ENCODE measurements at places on chromosomes 5 and 9.

GRCh38 chr5:67234671-67235176 is 38.1 kb upstream of the CD180 start:
- DNase-seq = no peak

- DNase-seq = no peak
These were observed 321.4 kb upstream of the ACTBL2 start for GRCh38 chr5:57804007-57804444.

DNA sequence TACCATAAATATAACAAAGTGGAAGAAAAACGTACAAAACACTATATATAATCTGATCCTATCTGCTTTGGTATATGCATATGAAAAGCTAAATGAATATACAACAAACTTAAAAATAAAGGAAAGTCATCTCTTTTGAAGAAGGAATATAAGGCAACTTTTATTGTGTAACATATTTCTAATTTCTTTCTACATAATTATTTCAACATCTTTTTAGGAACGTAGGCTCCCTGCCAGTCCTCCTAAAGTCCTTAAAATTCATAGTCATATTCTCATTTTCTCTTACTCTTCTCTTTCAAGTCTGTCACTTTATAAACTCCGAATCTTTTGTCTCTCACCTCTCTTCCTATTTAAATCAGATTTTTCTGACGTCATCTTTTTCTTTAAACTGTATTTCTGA is 9.6 kb downstream of the DEPDC1B start:
- no peak for DNase-seq

- DNase-seq = no peak
These were observed 32.3 kb upstream of the ZNF462 start for GRCh38 chr9:106830527-106831150.

DNA sequence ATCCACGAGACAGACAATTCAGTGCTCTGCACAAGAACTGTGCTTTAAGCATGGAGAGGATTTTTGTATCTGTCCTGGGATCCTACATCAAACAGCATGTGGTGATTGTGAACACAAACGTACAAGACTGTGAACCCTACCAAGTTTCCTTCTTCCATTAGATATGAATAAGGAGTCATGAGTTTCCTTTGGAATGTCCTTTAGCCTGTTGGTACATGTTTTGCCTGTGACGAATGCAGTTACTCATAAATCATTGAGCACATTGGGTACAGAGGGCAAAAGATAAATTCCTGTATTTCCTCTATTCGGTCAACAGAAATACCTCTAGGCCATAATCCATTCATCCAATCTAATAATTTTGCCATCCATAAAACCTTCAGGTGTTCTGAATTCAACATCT is 61.5 kb downstream of the FXN start:
- DNase-seq = no peak

DNA sequence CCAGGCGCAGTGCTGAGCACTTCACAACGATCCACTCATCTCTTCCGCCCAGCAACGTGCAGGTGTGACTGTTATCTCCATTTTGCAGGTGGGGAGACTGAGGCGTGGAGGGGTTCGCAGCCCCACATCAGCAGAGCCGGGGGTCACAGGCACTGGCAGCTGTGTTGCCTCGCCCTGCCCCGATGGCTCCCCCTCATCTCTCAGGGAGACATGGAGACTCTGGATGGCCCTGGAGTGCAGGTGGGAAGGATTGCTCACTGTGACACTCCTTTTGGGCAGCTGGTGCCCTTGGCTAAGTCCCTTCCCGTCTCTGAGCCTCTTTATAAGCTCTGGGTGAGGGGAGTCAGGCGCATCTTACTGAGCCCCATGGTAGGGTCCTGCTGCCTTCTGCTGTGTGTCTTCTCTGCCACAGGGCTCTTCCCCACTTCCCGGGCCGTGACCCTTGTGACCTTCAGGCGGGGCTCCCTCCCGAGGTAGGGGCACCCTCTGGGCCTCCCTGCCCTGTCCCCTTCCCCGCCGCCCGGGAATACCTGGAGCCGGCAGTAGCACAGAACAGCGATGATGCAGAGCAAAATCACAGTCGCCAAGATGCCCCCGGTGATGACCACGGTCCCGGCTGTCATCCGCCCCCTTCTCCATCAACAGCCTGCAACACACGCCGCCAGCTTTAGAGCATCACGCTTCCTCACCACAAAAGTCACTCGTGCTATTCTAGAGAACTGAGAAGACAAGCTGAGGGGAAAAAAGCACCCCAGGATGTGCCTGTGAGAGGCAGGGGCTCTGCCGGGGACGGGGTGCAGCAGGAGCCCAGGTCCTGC is 29.4 kb downstream of the FAM163B start:
- DNase-seq = no peak

DNA sequence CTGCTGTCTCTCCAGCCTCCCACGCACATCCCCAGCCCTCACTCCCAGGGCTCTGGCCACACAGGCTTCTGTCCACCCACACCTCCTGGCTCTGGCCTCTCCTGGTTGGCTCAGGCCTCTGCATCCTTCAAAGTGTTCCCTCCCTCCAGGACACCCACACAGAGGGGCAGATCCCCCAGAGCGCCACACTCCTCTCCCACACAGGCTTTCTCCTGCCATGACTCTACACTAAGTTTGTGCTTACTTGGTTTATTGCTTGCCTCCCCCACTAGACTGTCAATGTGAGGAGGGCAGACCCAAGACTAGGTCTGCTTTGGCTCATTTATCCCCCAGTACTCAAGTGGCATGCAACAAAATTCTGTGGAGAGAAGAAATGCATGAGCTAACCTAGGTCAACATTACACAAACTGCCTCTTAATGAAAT is 67.0 kb upstream of the SPOCK1 start:
- DNase-seq = no peak

DNA sequence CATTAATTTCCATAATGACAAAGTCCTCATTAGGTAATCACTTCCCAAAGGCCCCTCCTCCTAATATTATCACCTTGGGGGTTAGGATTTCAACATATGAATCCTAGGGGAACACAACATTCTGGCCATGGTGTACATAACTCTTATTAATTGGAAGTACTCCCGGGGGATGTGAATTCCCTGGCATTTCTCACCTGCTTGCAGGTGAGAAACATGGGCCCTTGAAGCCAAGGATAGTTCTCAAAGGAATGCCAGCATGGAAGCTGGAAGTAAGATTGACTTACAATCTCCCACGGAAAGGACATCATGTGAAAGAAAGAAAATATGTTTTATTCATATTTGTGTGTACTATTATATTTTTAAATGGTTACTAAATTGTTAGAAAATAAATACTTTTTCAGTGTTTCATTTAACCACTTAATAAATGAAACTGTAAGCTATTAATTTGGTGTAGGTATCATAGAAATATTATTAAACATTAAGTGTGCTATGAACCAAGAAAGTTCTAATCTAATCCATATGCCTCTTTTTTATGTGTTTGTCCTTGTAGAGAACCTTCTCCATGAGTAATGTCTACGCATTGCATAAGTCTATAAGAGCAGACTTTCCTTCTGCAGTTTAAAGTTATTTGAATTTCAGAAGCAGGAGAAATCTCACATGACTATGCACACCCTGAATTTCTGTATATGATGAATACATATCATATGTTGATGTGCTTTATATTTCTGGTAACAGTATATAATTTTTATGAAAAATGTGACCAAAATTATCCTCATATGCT is 59.4 kb downstream of the ANXA1 start:
- no peak for DNase-seq

DNA sequence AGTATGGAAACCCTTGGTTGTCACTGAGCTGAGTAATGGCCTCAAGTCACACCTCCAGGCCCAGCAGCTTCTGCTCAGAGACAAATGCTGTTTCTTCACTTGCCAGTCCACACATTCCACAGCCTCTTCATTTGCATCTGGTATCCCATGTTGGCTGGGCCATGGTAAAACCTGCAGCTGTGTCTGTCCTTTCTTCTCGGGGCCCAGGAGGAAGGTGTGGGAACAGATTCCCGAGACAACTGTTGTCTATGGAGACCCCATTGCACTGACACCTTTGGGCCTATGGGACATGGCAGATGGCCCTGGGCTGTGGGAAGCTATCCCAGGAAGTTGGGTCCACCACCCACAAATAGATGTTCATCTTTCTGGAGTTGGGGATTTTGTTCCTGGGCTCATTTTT is 85.1 kb downstream of the MACROH2A1 start:
- no peak for DNase-seq

DNA sequence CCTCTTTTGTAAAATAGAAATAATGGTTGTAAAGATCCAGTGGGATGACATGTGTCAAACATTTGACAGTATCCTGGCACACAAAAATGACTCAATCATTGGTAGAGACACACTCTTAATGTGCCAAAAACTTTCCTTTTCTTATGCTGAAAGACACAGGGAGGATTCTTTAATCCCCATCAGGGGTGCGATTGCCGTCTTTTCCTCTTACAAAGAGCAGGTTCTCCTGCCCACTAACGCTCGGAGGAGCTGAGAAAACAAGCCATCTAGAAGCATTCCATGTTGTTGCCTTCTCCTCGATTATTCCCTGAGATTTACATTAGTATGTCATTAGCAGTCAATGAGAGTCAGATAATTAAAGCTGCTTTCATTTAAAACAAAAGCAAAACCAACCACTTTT is 342.6 kb upstream of the CCNH start:
- DNase-seq = no peak

DNA sequence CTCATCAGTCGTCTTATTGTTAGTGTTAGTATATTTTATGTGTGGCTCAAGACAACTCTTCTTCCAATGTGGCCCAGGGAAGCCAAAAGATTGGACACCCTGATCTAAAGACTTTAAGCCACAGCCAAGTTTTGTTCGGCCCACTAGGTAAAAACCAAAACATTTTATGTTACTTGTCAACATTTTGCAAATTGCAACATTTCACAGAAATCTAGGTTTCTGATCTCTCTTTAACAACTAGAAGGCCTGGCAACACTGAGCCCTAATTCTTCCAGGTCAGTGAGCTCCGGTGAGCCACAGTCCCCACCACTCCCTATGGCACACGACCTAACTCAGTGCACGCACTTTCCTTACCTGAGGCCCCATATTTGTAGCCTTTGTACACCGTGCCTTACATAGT is 24.0 kb downstream of the MYO10 start:
- DNase-seq = no peak

- DNase-seq = no peak
These were observed 775.9 kb upstream of the CDH9 start for GRCh38 chr5:27814286-27814685.

- no peak for DNase-seq
These were observed 59.2 kb downstream of the C9orf50 start for GRCh38 chr9:129561594-129562281.

GRCh38 chr5:128984480-128984879 is 19.2 kb downstream of the SLC27A6 start:
- DNase-seq = no peak

- DNase-seq = no peak
These were observed 41.2 kb upstream of the ZNF300 start for GRCh38 chr5:150945947-150946346.

DNA sequence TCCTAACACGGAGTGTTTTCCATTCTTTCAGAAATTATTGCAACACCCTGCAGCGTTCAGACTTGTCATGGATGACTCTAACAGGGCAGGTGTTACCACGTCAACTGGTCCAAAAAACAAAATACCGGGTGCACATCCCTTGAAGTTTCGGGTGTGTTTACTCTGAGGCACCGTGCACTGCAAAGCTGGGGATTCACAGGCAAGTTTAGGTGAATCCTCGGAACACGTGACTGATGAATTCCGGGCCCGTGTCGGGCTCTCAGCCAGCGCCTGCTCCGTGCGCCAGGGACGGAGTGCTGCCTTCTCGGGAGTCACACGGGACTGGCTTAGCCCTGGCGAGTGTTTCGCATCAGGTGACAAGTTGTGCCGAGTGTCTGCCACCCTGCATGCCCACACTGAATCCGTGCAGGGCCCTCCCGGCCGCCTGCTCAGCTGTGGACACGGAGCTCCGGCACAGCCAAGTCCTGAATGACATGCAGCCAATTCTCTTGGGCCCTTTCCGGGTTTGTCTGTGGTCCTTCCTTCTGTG is 66.0 kb upstream of the IRX4 start:
- no peak for DNase-seq

DNA sequence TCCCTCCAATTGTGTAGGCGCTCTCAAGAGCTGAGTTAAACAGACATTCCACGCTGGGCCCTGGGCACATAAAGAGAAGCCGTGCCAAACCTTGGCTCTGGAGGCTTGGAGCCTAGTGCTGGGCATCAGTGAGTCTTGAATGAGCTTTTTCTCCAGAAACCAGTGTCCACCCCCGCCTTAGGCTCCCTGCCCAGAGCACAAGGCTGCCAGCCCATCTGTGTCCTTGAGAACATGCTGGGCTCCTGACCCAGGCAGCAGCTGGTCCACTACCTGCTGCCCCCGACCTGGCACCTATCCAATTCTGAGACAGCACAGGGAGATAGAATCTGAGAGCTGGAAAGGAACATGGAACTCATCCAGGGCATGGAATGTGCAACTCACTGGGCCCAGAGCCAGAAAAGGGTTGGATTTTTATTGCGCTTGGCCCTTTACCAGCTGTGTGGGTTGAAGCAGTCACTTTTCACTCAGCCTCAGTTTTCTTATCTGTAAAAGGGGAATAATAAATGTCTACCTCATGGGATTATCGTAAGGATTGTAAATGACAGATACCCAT is 92.4 kb upstream of the CPLX2 start:
- no peak for DNase-seq

- DNase-seq = no peak
These were observed 269.6 kb downstream of the ELAVL2 start for GRCh38 chr9:23556459-23556858.

GRCh38 chr9:128556276-128556675 is 3.9 kb downstream of the SPTAN1 start:
- no peak for DNase-seq

- DNase-seq = no peak
These were observed 15.1 kb upstream of the TNFAIP8 start for GRCh38 chr5:119340597-119341218.

DNA sequence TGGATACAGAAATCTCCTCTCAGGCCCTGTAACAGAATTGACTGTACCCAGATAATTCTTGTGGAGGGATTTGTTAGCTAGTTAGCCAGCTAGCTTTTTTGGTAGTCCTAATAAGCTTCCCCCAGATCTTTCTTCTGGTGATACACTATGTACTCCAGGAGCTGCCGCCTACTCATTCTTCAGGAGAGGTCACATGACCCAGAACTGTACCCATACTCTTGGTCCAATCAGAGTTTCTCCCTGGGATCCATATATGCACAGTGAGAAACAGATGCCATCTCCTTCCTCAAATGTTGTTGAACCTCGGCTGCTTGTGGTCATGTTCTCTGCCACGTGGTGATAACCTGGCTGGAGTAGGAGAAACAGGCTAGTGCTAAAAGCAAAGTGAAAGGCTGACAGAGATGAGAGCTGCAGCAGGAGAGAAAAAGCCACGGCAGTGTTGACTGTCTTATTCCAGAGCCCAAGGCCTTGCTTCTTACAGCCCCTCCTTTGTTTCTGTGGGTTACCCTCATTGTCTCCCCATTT is 123.0 kb upstream of the RFX3 start:
- DNase-seq = no peak

- no peak for DNase-seq
These were observed 194.6 kb upstream of the ACTBL2 start for GRCh38 chr5:57677235-57677634.

GRCh38 chr5:151742870-151743294 is 15.5 kb downstream of the ATOX1 start:
- no peak for DNase-seq

- no peak for DNase-seq
These were observed 65.1 kb upstream of the IL33 start for GRCh38 chr9:6150483-6150882.
